ENCODE measurements at places on chromosomes 7 and 10.

- no peak for DNase-seq
These were observed 15.6 kb downstream of the ERCC6 start for GRCh38 chr10:49523301-49523700.

GRCh38 chr10:10247585-10247984 lies 770.1 kb upstream of the CELF2 start:
- no peak for DNase-seq

- no peak for DNase-seq
These were observed 26.8 kb downstream of the POLL start for GRCh38 chr10:101561068-101561915.

DNA sequence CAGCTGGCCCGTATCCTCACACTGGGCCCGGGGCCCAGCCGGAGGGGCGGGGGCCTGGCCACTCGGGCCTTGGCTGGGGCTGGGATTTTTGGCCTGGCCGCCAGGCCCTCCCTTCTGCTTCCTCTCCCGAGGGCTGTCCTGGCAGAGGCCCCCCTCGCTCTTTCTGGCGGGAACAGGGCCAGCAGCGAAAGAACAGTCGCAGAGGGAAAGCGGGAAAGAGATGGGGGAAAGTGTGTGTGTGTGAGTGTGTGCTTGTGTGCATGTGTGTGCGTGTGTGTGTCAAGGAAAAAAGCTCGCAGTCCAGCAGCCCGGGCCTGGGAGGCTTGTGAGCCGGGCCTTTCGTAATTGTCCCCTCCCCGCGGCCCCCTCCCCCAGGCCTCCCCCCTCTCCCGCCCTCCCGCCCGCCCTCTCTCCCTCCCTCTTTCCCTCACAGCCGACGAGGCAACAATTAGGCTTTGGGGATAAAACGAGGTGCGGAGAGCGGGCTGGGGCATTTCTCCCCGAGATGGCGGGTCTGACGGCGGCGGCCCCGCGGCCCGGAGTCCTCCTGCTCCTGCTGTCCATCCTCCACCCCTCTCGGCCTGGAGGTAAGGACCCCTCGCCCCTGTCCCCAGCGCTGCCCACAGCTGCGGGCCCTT lies at the start of gene ELN:
Gene ELN (plus strand): TSS at position 491 of the 638 bp plus-strand sequence. CDS start 15 bp downstream, at position 506.
- peak; percentile 71 for DNase-seq

GRCh38 chr10:33859319-33860022 lies 525.0 kb upstream of the NRP1 start:
- no peak for DNase-seq

GRCh38 chr10:55668326-55668922 lies 692.6 kb downstream of the ZWINT start:
- peak; percentile 1 for DNase-seq

DNA sequence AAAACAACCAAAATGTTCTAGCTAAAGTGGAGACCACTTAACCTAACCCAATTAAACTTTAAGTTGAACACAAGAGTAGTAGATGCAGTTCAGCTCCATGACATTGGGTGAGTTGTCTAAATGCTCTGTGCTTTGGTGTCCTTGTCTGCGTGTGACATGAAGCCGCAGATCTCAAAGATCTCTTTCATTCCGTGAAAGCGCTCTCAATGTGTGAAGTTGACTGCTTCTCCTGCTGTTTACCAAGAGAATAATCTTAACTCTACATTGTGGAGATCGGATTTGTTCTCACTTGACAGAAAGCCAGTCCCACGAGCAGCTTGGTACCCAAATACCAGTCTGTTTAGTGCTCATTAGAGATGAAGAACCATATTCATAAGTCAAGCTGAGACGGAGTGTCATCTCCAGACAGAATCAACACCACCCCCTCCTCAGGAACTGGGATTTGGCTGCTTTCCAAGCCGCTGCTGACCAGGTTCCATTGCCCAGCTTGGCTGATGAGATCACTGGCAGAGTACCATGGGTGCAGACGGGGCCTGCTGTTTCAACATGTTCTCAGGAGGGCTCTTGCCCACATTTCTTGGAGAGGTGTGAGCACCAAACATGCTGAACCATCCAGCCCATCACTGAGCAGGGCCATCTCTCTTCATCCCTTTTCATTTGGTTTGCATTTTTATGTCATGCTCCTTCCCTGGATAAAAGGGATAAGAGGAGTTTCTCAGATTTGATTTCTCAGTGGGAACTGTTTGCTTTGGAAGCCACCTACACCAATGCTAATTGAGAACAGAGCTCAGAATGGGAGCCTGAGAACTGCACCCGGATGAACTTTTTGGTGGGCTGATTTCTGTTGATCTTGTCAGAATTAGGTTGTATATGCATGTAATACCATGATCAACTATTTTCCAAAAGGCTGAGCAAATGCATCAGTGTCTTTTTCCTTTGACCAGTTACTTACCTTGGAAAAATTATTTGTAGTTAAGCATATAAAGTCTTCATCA lies 95.8 kb upstream of the AGBL3 start:
- DNase-seq = no peak

DNA sequence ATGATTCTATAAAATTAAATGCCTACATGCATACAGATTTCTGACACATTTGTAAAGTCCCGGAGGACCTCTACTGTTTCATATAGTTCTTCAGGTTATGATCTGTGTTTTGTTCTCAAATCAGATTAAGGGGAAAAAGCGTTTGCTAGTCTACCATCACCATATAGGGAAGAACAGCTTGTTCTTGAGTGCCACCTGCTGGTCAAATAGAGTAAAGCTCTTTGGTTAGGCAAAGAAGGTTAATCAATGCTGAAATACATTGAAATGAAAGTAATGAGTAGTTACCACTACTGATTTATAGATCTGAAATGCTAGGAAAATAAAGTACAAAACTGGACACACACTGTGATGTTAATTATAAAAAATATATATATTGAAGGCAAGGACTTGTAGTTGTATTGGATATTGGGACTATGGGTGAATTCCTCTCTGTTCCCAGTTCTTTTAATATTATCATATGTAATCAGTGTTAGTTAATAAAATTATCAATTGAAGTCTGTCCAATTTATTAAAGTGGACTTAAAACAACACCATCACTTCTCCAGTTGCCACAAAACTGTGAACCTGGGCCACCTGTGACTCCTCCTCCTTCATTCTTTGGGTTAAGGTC lies 72.6 kb upstream of the PDLIM1 start:
- DNase-seq = peak; percentile 39

DNA sequence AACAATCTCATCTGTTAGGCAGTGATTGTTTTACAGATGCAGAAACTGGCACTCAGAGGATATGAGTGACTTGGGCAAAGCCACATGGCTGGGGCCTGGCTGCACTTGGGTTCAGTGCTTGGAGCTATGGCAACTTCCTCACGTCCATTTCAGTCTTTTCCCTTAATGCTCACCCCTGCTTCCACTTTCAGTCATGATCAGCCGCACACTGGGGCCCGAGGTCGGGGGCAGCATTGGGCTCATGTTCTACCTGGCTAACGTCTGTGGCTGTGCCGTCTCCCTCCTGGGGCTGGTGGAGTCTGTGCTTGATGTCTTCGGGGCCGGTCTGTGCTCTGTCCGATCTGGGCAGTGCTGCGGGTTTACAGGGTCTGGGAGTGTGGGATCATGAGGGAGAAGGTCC lies 3.0 kb downstream of the SLC12A9 start:
- no peak for DNase-seq

DNA sequence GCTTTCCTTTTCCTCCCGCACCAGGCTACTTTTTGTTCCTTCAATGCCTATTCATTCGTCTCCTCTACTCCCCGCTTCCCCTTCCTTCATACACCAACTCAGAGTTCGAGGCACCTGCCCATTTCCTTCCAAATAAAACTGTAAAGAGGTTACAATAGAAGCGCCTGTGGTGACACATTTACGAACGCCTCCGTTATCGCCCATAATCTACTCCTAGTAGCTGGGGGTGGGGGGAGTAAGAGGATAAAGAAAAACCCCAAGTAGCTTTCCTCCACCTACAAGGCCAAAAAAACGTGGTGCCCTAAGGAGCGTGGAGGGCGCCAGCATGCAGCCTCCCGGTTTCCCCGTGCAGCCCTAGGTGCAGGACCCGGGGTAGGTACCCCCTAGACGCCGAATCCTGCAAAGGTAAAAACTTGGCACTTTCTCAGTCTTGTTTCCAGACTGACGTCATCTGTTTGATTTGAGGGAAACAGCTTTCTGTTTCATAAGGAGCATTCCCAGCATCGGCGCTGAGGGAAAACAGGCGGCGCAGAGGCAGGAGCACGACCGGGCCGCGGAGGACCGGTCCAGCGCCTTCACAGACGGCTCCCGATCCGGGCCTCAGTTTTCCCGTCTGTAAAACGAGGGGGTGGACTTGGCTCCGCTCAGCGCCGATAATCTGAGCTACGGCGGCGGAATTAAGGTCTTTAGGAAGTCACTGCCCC lies 922 bp downstream of the PPA1 start:
- DNase-seq = no peak

GRCh38 chr10:104080762-104081161 lies 4.9 kb downstream of the COL17A1 start:
- DNase-seq = no peak

DNA sequence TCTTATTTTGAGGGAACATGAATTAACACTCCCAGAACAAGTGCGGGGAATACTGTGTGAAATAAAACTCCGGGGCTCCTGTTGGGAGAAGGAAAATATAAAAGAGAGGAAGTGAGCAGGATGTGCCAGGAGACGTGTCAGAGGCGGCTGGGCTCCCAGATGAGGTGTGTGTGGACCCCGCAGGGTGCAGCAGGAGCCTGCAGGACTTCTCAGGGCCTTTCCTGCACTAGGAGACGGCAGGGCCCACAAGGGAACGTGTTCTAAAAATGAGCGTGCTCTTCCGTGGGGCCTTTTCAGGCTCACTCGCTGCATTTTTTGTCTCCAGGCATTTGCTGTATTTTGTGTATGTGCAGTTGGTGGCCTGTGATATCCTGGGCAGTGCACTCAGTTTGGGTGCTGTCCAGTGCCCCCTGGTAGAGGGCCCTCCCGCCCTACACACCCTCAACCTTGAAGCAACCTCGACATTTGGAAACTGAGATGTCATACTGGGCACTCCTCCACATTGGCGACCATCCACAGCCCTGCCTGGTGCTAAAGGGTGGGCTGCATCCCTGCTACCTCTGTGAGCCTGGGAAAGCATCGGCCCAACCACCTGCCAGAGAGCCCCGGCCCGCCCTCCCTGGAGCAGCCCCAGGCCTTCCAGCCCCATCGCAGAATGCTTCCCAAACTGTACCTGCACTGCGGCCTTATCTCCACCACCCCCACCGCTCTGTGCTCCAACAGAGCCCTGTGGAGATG lies 35.2 kb upstream of the EN2 start:
- no peak for DNase-seq
